ENCODE measurements at places on chromosomes 4 and X. TPM values are rescaled to one million over a fixed set of nuclear protein-coding genes. Genes with fewer than 3 reads are reported as not detected.

GABRQ gene
- total RNA-seq: 0.11 TPM

GRPR gene
- total RNA-seq: not detected

NKRF gene
- total RNA-seq: 3.1 TPM

BTC gene
- not detected for total RNA-seq

GRCh38 chr4:2944586-2945526 lies 18.4 kb downstream of the NOP14 start:
- no peak for DNase-seq

NEUROG2 gene
- 0.03 TPM for total RNA-seq

DNA sequence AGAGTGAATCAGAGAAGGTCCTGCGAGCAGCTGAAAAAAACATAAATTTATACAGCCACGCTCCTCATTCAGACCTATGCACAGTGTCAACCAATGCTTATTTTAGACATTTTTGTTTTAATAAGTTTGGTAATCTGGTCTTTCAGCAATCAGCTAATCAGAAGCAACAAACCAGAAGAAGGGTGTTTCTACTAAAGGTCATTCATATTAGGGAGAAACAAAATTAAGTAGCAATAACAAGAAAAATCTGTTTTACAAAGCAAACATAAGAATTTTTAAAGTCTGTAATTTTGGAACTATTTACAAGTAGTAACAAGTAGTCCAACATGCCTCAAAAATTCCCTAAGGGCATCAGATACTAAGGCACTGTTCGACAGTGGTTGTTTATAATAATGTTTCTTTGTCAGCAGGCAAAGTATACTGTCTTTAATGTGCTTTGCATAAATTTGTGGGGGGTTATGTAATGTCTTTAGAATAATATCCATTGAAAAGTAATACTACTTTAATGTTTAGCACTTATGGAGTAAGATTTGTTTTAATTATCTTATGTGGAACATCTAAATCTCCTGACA lies 82.8 kb downstream of the PHOX2B start:
- DNase-seq: no peak

GRCh38 chrX:105781804-105782203 lies 40.5 kb upstream of the NRK start:
- no peak for DNase-seq

GRCh38 chr4:165718660-165719059 lies 154.4 kb upstream of the TLL1 start:
- no peak for DNase-seq

- peak; percentile 61 for DNase-seq
Observed at GRCh38 chr4:85681221-85681657, 206.3 kb downstream of the ARHGAP24 start.

DNA sequence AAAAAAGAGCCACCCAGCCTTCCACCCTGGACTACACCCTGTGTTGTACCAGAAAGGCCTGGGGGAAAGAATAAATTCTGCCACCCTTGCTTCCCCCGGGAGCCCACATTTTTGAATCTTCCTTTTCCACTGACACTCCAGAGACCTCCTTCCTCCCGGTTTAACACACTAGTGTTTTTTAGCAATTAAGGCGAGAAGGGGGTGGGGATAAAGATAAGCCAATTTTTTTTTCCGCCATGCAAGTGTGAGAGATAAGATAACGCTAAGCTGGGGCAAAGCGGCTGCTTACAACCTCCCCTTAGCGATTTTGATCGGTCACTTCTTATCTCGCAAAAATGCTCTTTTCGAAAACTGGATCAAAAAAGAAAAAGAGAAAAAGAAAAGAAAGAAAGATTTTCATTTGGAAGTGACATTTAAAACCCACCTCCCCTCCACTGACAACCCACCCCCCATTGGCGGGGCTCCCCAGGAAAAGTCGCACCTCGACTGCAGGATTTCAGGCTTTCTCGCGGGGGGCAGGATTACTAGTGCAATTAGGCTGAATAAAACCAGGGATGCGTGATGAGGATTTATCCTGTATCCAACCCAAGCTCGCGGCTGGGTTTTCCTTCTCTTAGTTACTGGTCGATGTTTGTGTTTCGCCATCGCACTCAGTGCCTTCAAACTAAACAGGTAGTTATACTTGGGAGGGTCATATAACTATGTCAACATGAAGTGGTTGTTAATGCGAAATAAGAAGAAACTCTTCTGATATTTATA lies 6.0 kb upstream of the BCOR start:
- no peak for DNase-seq

- DNase-seq: peak; percentile 79
Observed at GRCh38 chr4:56937262-56937661, 29.6 kb downstream of the REST start.

- no peak for DNase-seq
Observed at GRCh38 chrX:50787099-50787498, 26.9 kb downstream of the SHROOM4 start.

DNA sequence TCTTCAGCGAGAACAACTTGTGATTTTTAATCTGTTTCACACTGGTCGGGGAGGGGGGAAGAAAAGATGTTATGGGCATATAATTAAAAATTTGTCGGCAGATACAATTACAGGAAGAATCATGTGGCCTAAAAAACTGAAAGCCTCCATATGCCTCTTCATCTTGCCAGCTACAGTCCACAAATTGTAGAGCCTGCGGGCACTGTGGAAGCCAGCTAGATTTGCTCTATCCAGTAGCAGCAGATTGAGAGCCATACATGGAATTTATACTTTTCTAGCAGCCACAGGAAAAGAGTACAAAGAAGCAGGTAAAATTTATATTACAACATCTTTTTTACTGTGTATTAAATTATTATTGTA lies 147.3 kb downstream of the TBL1X start:
- DNase-seq: no peak

CXCL3 gene
- 0.34 TPM for total RNA-seq

- DNase-seq: no peak
Observed at GRCh38 chrX:115624916-115625315, 63.9 kb downstream of the PLS3 start.

GRCh38 chrX:137545711-137546651 lies 19.9 kb upstream of the ZIC3 start:
- no peak for DNase-seq

DNA sequence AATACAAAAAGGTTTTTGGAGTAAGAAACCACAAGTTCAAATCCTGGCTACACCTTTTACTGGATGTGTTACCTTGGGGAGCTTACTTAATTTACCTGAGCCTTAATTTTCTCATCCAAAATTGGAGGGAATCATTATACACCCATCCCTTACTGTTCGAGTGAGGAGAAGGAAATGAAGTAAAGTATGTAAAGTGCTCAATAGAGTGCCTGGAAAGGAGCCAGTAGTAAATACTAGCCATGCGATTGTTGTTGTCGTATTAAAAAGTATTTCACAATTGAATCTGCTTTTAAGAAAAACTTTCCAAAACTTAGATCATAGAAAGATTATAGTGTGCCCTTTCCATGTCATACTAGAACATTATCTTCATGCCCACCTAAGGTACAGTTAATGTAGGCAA lies 124.5 kb downstream of the ATXN3L start:
- no peak for DNase-seq

- DNase-seq: no peak
Observed at GRCh38 chr4:36218121-36218520, 26.2 kb downstream of the ARAP2 start.

- DNase-seq: no peak
Observed at GRCh38 chrX:136585262-136585661, 53.2 kb downstream of the VGLL1 start.

GRCh38 chrX:40736170-40736505 lies 796 bp upstream of the MED14 start:
- DNase-seq: no peak

- DNase-seq: peak; percentile 9
Observed at GRCh38 chr4:83599183-83599582, 63.3 kb downstream of the GPAT3 start.

- no peak for DNase-seq
Observed at GRCh38 chr4:103720661-103721060, 876 bp upstream of the TACR3 start.

- DNase-seq: peak; percentile 94
Observed at GRCh38 chr4:182143822-182144625, 99.2 kb upstream of the TENM3 start.

DNA sequence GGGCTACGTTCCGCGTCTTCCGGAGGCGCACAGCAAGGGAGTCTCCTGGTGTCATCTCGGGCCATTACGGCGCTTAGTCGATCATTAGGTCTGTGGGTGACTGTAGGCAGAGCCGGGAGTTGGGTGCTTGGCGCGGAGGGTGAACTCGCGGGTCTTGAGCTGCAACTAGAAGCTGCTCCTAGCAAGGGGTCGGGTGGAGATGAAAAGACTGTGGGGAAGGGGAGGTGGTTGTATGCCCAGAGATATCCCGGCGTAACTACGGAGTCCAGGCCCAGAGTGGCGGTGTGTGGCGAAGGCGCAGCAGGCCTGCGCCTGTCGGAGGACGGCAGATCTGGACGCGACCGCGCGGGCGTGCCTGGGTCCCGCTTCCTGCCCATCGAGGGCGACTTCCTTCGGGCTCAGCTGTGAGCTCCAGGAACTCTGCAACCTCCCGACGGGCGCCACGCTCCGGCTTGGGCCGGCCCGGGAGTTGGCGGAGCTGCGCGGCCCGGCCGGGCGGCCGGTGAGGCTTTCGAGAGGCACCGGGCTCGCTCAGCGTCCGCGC lies 2.7 kb upstream of the NKX3-2 start:
- no peak for DNase-seq

DNA sequence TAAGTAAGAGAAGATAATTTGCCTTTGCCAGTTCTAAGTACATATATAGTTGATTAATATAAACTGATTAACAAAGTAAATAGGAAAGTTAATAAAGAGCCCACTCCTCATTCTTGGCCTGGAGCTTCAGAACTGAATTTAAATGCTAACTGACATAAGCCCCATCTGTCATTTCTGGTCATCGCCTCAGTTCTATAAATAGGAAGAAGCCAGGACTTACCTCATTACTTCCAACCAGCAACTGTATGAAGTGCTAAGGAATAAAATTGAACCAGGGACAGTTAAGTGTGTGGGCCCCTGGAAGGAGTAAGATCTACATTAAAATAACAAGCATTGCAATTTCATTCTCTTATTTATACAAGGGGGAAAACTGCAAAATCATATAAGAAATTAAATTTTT lies 52.0 kb upstream of the PDLIM5 start:
- DNase-seq: no peak

DNA sequence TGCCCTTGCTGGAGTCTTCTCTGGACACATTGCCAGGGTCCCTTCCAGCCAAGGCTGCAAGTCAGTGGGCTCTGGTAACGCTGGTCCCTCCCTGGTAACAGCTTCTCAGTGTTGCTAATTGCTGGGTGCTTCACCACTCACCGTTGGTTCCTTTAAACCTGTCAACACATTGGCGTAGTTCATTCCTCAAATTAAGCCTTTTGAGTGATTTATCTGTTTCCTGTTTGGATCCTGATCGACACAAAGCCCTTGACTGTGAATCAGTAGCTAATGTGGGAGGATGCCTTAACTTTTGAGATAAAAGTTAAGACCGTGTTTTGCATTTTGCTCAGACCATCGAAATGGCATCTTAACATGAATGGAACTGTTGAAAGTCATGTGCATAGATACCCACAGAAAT lies 125.9 kb downstream of the AMELX start:
- DNase-seq: no peak

NIPAL1 gene
- total RNA-seq: 0.91 TPM

ABCG2 gene
- total RNA-seq: 11.9 TPM

NR3C2 gene
- total RNA-seq: 0.11 TPM

DNA sequence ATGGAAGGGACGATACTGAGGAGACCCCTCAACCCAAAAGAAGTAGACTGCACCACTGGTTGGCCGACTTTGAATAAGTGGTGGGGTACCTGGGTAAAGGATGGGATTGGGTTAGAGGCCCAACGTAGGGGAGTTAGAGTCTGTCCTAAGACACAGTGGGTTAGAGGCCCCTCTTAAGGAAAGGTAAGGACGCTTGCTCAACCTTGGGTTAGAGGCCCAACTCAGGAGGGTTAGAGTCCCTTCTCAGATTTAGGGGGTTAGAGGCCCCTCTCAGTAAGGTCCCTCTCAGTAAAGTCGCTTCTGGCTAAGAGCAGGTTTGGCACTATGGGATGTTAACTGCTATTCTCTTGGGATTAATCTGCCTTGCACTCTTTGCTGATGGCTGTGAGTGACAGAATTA lies 81.3 kb downstream of the ACOX3 start:
- DNase-seq: no peak

DNA sequence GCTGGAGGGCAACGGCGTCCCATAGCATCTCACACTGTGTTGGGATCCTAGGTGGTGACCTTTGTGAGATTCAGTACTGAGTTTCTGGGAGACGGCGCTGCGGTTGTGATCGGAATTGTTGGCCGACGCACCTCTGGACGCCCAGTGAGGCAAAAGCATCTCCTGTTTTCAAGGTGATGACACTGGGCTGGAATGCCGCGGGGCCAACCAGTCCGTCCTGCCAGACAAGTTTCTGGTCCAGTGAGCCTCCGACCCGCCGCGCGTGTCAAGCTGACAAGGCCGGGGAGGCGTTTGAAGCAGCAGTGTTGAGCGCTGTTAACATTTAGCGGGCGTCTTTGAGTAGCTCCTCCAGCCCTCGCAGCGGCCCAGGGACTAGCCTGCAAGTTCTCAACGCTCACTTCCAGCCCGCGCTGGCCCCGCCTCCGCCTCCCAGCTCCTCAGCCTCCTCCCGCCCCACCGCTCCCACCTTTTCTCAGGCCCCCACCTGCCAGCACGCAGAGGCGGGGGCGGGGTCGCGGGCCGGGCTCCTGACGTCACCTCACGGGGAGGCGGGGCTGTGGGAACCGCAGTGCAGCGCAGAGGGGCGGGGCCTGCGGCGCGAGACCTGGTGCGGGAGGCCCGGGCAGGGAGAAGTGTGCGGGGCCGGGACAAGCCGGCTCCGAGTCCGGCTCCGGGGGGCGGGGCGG lies 482 bp upstream of the CDS1 start:
- no peak for DNase-seq

USP53 gene
- total RNA-seq: 13.8 TPM

GYPA gene
- not detected for total RNA-seq

- no peak for DNase-seq
Observed at GRCh38 chr4:89140168-89140759, 28.9 kb downstream of the TIGD2 start.

- no peak for DNase-seq
Observed at GRCh38 chr4:98522062-98522461, 136.3 kb downstream of the TSPAN5 start.

GRCh38 chr4:82099928-82100579 lies 273.7 kb downstream of the HNRNPD start:
- DNase-seq: no peak

KLF8 gene
- total RNA-seq: 0.50 TPM

GRCh38 chr4:128608006-128608405 lies 201.5 kb upstream of the JADE1 start:
- no peak for DNase-seq

DNA sequence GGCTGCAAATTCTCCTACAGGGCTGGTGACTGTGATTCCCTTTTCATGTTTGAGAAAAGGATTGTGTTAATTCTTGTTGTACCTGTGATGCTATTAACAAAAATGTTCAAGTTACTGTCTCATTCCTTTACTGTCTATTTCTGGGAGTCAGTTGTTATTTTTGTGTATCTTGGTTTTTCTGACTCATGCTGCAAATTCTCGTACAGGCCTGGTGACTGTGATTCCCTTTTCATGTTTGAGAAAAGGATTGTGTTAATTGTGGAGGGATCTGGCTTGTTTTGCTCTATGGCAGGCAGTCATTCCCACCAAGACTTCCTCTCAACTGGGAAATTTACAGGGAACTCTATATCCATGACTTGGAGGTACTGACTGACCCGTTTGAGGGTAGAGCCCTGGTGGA lies 693.4 kb upstream of the INTU start:
- DNase-seq: no peak
